Mucosa of gallbladder (tissue), 1 donor: ENCODE measurements at places on chromosomes 5 and 9.

DNA sequence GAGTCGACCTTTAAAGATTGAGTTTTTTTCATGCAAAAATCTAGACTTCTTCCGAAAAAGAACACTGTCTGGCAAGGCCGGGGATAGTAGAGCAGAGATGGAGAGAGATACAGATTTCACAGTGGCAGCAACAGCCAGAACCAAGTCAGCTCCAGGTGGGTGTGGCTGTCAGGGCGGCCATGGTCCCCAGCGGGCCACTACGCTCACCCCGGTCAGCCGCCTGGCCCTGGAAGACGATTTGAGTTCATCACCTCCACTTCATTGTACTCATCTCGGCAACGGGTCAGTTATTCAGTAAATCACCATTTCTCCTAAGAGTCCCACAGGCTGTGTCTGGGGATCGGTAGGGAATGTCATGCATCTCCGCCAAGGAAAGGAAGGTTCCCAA lies 53.0 kb downstream of the ZNF354C start:
- peak; percentile 6 for DNase-seq

DNA sequence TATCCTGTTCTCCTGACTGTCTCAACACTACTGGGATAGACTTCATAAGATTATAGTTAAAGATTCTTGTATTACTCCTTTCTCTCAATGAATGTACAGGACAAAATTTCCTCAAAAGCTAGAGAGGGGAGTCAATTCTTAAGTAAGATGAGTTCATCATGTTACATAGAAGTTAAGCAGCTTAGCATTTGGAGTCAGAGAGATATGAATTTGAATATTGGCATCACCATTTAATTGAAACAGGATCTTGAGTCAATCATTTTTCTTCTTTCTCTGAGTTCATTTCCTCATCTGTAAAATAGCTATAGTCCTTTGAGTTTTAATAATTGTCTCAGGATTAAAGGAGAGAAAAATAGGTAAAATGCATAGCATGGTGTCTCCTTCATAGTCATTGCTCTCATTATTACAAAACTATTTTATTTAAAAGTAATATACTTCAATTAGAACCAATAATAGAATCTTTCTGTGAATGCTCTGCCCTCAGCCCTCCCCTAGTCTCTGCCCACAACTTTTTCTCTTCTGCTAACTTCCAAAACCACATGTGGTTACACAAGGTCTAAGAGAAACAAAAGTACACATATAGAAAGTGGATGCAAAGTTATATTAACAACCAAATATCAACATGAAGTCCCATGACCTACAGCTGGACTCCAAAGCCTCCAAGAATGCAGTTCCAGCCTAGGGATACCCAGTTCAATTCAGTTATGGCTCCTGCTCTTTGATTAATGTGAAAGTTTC lies 265.6 kb downstream of the TLE1 start:
- DNase-seq = no peak

DNA sequence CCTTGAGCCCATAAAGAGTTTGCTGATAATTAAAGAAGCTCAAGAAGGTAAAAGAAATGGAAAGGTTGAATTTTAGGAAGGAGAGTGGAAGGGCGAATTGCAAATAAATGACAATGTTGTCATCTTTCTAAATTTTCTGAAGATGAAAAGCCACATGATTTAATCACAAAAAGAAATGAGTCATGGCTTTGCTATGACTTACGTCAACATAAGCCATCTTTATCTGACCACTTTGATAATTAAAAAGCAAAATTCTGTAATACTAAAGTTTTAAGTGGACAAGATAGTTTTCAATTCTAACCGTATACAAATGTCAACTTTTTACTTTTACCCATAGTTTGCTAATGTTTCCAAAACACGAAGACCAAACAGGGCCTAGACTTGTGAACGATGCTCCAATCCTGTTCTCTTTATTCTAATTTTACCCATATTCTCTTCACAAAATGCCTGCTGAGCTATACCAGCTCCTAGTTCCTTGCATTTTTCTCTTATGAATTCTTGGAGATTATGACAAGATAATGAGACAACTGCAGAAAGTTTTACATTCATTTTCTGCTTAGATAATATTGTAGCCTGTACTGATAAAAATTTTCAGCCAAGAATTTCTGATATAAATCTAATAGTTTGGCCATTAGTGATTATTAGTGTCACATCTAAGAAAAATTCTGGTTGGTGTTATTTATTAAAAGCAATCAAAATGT lies 21.8 kb upstream of the PRUNE2 start:
- DNase-seq = no peak

GRCh38 chr9:110691002-110691549 lies 22.5 kb downstream of the MUSK start:
- DNase-seq = no peak

DNA sequence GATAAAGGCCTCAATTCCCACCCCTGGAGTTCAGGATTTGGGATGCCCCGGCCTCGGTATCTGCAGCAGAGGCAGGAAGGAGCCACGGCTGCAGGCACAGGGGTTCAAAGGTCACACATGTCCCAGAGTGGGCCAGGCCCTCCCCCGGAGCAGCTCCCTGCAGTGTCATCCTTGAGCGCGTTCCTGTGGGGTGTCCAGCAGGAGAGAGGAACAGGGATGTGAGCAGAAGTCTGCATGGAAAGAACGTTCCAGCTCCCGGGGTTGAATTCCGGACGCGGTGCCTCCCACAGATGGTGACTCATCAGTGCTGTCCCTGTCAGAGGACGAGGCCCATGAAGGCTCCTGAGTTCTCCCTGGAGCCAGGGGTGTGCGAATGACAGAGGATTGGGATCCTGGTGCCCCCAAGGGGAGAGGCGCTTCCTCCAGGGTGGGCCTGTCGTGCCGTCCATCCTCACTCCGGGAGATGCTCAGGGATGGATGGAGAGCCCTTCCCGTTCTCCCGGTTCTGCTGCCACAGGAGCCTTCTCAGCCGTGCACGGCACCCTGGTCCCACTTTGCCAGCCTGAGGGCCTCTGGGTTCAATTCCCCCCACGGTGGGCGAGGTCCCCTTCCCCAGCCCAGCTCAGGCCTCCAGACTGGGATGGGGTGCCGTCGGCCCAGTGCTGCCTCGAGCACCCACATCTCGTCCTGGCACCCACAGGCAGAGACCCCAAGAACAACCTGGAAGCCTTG lies 3.1 kb downstream of the LCN1 start:
- DNase-seq = no peak

GRCh38 chr5:175120412-175120811 lies 323.6 kb downstream of the DRD1 start:
- DNase-seq = no peak

DNA sequence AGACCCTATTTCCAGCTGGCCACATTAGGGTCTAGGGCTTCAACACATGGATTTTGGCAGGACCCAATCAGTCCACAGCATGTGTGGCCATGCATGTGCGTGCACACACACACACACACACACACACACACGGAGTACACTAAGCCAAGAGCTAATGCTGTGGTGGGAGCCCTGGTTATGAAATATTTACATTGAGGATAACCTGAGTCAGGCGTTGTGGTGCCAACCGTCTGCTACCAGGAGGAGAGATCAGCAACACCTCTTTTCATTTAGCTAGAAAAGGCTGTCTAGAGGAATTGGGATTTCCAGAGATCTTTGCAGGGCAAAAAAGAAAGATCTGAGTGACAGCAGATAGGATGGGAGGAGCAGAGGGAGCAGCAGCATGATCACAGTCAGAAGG lies 141.5 kb downstream of the TRPM3 start:
- no peak for DNase-seq

- DNase-seq = no peak
Observed at GRCh38 chr9:113486327-113486726, 22.8 kb downstream of the RGS3 start.

- DNase-seq = no peak
Observed at GRCh38 chr5:93594591-93595419, 11.8 kb downstream of the NR2F1 start.

GRCh38 chr9:35518225-35518821 lies 28.4 kb downstream of the RUSC2 start:
- peak; percentile 79 for DNase-seq

DNA sequence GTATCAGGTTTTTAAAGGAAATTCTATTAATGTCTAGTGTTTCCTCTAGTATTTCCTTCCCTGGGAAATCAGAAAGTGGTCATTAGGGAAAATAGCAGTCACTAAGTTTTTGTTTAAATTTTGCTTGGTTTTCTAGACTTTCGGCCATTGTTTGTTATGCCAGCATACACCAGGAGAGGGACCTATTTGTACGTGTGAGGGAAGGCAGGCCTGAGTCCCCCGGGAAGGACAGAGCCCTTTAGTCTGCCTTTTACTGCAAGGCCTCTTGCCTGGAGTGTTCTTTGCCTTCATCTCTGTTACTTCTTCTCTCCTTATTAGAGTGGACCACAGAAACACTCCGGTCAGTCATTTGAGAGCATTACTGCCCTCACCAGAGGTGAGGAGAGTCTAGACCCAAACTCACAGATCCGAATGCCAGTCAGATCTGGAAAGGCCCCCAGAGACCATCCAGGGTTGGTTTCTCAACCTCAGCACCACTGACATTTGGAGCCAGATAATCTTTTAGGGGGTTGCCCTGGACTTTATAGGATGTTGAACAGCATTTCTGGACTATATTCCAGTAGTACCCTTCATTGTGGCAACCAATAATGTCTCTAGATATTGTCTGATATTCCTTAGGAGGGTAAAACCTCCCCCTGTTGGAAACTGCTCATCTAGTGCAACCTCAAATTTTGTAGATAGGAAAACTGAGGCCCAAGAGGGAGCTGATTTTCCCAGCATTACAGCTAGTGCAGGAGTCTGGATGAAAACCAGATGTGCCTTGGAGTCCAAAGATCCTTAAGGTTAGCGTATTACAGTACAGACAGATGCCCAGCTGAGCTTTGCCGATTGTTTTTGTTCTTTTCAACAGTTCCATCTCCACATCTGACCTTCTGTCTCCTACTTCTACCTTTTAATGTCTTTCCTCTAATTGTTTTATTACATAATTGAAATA lies 93.0 kb upstream of the NIPAL4 start:
- DNase-seq = peak; percentile 21
